ENCODE measurements at places on chromosomes 6 and 20.
A peak's percentile ranks its signal among the peaks of the same experiment; 100 is the strongest.

GRCh38 chr6:72683797-72684196, 61.9 kb downstream of the KCNQ5 start:
- DNase-seq: no peak

DNA sequence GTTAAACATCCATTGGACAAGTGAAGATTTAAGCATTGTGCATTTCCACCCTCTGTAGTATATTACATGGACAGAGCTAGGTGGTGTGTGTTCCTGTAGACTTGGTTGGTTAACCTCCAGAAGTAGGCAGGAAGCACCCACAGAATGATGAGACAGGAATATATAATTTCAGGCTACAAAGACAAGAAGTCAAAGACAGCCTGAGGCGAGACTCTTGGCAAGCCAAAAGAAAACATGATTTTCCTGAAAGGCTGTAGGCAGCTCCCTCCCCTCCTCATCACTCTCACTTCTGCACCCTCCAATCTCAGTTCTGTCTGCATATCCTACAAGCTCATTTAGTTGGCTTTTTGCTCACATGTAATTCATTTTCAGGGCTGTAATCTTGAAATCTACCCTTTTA, 110.0 kb upstream of the SLC35B3 start:
- DNase-seq: no peak

GRCh38 chr6:146892613-146893401, 294.0 kb downstream of the ADGB start:
- DNase-seq: no peak

DNA sequence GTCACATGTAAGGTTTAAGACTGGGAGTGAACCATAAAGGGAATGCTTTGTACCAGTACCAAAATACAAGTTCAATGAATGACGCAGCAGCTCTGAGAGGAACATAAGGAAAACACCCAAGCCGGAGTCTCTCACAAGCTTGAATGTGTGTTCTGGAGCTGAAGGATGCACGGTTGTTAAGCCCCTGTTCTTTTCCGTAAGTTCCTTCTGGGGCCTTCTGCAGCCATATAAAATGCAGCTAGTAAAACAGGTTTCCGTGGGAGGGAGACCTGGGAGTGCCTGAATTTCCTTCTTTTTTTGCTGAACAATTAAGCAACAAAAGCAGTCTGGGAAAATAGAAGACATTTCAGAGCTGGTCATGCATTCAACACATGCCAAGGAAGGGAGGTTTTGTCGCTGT, 73.2 kb upstream of the JAG1 start:
- DNase-seq: no peak

DNA sequence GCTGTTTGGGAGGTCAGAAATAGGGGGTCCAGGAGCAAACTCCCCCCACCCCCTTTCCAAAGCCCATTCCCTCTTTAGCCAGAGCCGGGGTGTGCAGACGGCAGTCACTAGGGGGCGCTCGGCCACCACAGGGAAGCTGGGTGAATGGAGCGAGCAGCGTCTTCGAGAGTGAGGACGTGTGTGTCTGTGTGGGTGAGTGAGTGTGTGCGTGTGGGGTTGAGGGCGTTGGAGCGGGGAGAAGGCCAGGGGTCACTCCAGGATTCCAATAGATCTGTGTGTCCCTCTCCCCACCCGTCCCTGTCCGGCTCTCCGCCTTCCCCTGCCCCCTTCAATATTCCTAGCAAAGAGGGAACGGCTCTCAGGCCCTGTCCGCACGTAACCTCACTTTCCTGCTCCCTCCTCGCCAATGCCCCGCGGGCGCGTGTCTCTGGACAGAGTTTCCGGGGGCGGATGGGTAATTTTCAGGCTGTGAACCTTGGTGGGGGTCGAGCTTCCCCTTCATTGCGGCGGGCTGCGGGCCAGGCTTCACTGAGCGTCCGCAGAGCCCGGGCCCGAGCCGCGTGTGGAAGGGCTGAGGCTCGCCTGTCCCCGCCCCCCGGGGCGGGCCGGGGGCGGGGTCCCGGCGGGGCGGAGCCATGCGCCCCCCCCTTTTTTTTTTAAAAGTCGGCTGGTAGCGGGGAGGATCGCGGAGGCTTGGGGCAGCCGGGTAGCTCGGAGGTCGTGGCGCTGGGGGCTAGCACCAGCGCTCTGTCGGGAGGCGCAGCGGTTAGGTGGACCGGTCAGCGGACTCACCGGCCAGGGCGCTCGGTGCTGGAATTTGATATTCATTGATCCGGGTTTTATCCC, at the start of gene VEGFA:
TSS of gene VEGFA (plus strand) at position 686 of the 846 bp plus-strand sequence.
- DNase-seq: peak; percentile 87

DNA sequence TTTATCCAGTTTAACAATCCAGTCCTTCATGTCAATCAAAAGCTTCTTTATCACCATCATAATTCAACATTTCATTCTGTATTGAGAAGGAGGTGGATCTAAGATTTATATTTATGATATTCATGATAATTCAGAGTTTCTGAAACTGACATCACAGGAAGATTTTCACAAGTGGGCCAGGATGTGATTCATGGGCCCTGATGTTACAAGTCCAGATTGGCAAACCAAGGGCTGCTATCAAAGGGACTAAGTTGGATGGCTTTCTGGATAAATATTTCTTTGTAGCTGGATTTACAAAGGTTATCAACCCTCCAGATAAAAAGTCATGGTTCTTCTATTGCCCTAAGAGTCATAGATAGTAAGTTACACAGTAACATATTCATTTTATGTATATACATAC, 866.5 kb downstream of the KIF16B start:
- no peak for DNase-seq

GRCh38 chr20:12262747-12263146, 345.1 kb downstream of the BTBD3 start:
- no peak for DNase-seq

DNA sequence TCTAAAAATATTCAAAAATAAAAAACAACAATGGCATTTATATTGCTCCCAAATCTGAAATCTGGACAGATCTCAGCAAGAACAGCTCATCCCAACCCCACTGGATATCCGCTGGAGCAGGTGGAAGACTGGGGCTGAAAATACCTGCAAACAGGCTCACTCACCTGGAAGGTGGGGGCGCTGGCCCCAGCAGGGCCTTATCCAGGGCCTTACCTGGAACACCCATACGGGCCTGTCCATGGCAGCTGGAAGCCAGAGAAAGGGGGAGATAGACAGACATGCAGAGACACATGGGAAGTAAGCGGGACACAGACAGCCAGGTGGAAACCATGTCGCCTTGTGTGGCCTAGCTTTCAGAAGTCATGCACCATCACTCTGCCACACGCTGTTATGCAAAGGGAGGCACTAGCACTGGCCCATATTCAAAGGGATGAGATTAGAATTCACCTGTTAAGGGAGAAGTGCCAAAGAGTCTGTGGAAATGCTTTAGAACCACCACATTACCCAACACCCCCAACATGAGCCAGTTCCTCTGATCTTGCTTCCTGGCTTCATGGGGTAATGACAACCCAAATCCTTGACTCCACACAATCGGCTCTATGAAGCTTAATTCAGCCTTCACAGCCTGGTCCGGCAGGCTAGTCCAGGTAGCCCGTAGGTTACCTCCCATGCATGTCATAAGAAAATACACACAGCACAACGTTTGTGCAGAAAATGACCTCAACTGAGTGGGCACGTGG, 99.0 kb upstream of the CDYL start:
- DNase-seq: no peak

DNA sequence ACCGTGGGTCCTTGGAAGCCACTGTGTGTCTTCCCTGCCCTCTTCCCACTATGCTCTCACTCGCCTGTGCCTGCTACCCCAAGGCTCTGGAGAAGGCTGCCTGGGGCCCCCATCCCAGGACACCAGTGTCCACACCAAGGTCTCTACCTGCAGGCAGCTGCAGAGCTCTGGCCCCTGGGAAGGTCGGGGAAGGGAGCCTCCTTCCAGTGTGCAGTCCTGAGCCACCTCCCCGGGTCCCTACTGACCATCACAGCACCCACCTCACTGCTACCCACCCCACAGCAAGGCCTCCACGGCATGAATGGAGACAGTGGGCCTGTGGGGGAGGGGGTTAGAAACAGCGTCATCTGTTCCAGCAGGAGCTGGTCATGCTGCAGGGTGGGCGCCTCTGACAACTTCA, 35.6 kb downstream of the RBM38 start:
- no peak for DNase-seq

Measured in putamen (tissue), 1 donor.